Urinary bladder (tissue), 4 donors: ENCODE measurements at places on chromosomes 11 and 22. TPM values are rescaled to one million over a fixed set of nuclear protein-coding genes. Genes with fewer than 3 reads are reported as not detected.
A peak's percentile ranks its signal among the peaks of the same experiment; 100 is the strongest.

DNA sequence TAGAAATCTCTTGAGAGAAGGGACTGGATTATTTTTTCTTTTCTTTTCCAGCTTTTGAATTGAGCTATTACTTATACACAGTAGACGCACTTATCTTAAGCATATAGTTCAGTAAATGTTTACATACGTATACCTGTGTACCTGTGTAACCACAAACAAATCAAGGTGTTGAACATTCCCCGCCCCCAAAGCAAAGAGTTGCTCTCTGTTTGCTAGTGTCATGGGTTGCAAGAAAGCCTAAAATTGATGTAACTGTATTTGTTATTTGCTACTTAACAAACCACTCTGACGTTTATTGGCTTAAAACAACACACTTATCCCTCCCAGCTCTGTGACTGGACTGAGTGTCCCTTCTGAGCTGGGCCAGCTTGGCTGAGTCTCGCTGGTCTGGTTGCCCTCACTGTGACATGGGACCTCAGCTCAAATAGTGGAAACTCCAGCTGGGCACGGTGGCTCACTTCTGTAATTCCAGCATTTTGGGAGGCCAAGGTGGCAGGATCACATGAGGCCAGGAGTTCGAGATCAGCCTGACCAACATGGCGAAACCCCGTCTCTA lies 25.4 kb upstream of the CABP2 start:
- no peak for DNase-seq

DNA sequence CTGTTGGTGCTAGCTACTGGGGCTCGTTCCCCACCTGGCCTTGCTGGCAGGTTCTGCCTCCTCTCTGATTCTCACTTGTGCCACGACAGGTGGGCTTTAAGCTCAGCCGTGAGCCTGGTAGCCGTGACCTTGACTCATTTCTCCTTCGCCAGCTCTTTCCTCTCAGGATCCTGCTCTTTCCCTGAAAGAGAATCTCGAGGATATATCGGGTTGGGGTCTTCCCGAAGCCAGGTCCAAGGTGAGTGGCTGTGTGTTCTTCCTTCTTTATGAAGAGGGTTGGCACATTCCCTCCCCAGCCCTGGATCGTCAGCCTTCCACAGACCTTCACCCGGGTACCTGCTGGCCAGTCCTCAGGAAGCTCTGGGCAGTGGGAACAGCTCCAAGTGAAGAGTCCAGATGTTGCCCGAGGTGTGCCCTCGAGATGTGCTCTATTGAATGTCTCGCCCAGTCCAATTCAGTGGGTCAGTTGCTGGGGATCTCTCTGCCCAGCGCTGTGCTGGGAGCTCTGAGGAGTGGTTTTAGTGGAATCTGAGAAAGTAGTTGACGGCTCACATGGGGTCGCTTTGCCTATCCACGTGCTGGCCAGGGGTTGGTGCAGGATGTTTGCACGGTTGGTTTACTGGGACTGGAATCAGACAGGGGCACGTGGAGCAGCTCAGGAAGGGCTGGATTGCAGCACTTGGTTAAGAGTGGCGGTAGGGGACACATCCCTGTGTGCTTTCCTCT lies 1.4 kb downstream of the ZNF74 start:
- no peak for DNase-seq

GRCh38 chr11:126664643-126665042 lies 309.2 kb downstream of the ST3GAL4 start:
- no peak for DNase-seq

GRCh38 chr11:63672936-63673539 lies 1.9 kb upstream of the ATL3 start:
- no peak for DNase-seq

GRCh38 chr22:27769012-27769411 lies 32.5 kb downstream of the MN1 start:
- DNase-seq = no peak

DNA sequence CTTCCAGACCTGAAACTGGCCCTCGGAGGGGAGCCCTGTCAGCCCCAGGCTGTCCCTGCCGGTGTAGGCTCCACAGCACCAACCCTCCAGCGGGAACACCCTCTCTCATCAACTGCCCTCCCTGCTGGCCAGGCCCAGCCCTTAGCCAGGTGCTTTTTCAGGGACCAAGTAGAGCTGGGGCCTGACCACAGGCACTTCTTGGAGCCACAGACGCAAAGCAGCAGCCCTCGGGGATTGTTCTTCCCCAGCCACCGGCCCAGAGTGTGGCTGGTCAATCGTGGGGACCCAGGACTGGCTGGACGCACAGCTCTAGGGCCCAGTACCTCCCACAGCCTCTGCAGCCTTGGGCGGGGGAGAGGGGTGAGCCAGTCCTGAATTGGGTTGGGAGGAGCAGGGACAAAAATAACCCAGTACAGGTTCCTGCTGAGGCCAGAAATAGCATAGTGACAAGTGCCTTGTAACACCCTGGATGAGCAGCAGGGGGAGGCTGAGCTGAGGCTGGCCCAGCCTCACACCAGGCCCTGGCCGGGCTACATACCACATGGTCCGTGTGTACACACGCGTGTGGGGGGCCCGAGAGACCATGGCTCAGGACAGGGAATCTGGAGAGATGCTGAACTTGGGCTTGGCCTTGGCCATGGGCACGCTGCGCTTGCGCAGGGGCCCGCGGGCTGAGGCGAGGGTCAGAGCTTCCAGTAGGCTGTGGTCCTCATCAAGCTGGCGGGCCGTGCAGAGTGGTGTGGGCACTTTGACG lies 2.0 kb downstream of the KCNJ11 start:
- no peak for DNase-seq

DNA sequence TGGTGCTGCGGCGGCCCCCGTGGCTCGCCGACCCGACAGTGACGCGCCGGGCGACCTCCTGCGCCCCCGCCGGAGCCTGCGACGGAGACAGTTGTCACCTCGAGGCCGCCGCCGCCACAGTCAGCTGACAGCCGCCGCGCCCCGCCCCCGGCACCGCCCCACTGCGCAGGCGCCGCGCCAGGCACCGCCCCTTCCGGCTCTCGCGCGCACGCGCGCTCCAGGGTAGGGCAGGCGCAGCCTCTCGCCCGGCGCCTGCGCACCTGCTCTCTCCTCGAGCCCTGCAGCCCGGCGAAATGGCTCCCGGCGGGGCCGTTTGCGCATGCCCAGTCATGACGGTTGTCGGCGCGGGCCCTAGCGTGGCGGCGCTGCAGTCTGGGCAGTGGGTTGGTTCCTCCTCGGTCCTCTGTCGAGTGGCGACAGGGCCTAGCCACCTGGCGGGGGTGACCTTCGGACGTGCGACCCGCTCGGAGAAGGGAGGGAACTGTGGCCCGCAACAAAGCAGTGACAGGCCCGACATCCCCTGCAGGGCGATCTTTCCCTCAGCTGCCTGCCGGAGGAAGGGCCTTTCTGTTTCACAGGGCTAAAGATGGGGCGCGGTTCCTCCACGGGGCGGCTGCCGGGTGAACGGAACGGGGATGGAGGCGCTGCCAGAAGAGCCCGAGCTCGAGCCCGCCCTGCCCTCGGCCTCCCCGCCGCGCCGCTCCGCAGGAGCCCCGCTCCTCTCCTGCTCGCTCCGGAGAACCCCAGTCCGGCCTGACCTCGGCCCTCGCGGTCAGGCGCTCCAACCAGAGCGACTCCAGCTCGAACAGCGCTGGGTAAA lies at the start of gene TOLLIP:
Gene TOLLIP, minus strand, starts transcription at position 135 of the 820 bp plus-strand sequence. Its CDS starts 134 bp downstream, at position 1.
- peak; percentile 80 for DNase-seq

GRCh38 chr11:134425816-134426536 lies 13.9 kb upstream of the B3GAT1 start:
- DNase-seq = no peak

DNA sequence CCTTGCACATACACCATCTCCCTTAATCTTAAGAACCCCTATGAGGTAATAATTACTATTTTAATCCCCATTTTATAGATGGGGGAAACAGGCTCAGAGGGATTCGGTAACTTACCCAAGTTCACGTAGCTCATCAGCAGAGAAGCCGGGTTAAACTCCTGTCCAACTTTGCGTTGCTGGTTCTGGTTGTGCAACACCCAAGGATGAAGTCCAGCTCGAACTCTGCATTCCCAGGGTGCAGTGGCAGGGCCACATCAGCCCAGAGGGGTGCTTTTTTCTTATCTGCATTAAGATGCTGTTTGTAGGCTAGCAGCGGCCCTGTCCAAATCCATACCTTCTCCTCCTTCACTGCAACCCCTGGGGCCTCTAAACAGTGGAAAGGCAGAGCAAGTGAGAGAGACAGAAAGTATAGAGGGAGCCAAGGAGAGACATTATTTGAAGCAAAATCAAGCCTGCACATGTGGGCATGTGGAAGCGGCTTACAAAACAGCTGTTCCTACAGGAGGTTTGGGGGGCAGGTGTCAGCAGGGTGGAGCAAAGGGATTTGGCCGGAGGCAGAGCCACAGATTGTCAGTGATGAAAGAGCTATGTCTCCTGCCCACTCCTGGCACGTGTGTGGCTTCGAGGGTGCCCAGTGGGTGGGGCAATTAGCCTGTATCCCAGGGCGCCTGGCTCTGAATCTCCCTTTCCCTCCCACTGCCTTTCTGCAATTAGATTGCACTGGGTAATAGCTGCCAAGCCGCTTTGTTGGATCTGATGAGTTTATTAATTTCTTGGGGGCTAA lies 129.5 kb upstream of the TBCEL start:
- no peak for DNase-seq

DNA sequence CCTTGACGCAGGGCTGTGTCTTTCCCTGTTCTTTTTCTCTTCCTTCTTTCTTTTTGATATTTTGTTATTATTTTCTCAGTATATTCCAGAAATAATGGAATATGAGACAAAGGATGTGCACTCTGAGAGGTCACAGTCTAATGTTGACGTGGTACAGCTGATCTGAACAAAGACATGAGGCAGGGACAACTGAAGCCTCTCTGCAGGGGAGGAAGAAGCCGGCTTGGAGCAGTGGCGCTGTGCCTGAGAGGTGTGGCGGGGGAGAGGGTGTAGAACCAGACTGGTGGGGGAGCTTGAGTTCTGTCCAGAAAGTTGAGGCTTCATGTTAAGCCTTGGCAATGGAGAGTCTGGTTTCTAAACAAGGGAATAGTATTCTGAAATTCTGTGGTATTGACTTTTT lies 34.7 kb downstream of the ADAMTS15 start:
- no peak for DNase-seq

DNA sequence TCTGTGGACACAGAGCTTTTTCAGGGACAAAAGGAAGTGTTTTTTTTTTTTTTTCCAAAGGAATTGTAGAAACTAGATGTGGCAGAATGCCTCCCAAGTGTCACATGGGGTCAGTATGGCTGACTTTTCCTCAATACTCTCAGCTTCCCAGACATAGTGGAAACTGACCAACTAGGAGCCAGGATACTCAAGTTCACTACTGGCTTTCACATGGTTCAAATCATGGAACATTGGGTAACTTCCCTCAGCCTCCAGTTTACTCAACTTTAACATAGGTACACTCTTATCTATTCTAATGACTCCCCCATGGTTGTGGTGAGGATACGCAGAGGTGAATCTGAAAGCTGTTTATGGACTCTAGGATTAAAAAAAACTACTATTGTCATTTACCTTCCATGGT lies 1.4 kb downstream of the SLC5A1 start:
- no peak for DNase-seq

DNA sequence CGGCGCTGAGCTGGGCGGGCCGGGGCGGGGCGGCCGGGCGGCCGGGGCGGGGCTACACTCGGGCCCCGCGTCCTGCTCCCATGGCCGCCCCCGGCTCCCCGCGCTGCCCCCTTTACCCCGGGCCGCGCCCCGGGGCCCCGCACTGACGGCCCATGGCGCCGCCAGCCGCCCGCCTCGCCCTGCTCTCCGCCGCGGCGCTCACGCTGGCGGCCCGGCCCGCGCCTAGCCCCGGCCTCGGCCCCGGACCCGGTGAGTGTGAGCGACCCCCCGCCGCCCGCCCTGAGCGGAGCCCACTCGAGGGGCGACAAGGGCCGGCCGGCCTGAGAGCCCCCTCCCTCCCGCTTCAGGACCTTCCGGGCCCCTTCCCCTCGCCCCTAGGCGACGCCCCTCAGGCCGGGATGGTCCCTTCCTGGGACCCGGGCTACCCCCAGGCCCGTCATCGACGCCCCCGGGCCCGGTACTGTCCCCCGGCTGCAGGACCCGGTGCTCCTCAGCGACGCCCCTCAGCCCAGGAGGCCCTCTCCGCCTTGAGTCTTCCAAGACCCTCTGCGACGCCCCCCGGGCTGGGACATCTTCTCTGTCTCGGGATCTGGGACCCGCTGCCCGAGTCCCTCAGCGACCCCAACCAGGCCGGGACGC lies at the start of gene KREMEN1:
Gene KREMEN1, plus strand, starts transcription at position 57 of the 639 bp plus-strand sequence. Its CDS starts 96 bp downstream, at position 153.
- DNase-seq = no peak

DNA sequence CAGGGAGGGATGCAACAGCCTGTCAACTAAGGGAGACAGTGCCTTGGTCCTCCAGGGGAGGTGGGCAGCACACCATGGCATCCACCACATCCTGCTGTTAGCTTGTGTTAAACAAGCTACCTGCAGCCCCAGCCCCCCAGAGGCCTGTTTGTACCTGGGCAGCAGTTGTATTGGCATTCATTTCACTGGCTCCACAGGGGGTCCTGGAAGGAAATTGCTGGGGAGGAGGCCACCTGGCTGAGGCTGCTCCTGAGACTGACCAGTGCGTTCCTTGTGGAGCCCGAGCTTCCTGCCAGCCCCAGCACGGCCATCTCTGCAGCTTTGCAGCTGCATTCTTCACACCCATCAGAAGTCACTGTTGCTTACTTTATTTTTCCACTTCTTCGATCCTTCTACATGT lies 479.9 kb downstream of the INSC start:
- DNase-seq = no peak

- DNase-seq = no peak
Observed at GRCh38 chr22:19039448-19039780, 82.8 kb downstream of the DGCR2 start.

GRCh38 chr11:27328614-27329013 lies 34.4 kb downstream of the CCDC34 start:
- DNase-seq = no peak

DNA sequence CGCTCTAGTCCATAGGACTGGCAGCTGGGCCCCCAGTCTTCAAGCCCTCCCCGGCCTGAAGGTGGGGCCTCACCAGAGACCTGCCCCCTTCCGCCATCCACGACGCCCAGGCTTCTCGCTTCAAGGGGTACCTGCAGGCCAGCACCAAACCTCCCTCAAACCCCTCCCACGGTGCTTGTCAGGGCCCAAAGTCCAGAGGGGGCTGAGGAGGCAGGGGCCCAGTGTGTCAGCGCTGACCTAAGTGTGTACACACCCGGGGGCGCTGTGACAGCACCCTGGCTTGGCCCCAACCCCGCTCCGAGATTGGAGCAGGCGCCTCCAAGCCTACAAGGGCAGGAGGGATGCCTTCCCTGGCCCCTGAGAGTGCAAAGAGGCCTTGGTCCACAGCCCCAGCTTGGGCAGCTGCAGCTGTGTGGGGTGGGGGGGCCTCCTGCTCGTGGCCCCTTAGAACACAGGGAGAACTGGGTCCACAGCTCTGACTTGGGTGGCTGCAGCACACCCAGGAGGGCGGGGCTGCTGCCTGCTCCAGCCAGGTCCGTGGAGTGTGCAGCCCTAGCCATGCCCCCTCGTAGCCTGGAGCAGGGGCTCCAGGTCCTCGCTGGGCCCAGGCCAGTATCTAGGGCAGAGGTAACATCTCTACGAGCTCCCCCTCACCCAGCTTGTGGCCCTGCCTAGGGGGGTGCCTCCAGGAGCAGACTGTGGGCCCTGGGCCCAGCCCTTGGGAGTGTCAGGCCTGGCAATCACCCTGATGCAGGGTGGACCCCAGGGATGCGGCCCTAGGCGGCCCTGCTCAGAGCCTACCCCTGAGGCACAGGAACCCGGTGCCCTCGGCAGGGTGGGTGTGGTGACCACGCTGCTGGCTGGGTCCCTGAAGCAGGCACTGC lies 4.9 kb downstream of the SBF2 start:
- no peak for DNase-seq

GRCh38 chr11:113549611-113550578 lies 74.7 kb upstream of the DRD2 start:
- no peak for DNase-seq

CARD18 gene
- not detected for polyA plus RNA-seq

MS4A3 gene
- 0.08 TPM for polyA plus RNA-seq

CD82 gene
- polyA plus RNA-seq = 37.4 TPM

C11orf52 gene
- polyA plus RNA-seq = 2.4 TPM

MUC5AC gene
- polyA plus RNA-seq = not detected

SLC17A6 gene
- polyA plus RNA-seq = not detected

CCDC87 gene
- 0.43 TPM for polyA plus RNA-seq

CNIH2 gene
- 0.24 TPM for polyA plus RNA-seq
